ENCODE measurements at places on chromosomes 16 and 17.
A peak's percentile ranks its signal among the peaks of the same experiment; 100 is the strongest.

DNA sequence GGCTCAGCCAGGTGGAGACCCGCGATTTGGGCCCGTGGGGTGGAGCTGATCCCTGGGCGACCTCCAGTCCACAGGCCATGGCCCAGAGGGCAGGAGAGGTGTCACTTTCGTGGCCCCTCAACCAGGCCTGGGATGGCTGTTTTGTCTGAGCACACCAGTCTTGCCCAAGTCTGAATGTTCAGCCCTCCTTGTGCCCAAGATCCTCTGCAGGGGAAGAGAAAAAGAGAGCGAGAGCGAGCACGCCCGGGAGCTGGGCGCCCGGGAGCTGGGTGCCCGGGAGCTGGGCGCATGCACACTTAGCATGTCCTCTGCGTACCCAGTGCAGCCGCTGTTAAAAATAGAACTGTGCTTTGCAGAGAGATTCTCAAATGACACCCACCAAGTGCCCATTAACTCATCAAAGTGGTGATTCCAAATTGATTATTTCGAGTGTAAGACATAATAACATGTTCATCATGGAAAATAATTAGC, 403.3 kb upstream of the TNRC6C start:
- DNase-seq = no peak

- no peak for DNase-seq
Measured at GRCh38 chr17:19812407-19812806, 55.3 kb downstream of the ULK2 start.

DNA sequence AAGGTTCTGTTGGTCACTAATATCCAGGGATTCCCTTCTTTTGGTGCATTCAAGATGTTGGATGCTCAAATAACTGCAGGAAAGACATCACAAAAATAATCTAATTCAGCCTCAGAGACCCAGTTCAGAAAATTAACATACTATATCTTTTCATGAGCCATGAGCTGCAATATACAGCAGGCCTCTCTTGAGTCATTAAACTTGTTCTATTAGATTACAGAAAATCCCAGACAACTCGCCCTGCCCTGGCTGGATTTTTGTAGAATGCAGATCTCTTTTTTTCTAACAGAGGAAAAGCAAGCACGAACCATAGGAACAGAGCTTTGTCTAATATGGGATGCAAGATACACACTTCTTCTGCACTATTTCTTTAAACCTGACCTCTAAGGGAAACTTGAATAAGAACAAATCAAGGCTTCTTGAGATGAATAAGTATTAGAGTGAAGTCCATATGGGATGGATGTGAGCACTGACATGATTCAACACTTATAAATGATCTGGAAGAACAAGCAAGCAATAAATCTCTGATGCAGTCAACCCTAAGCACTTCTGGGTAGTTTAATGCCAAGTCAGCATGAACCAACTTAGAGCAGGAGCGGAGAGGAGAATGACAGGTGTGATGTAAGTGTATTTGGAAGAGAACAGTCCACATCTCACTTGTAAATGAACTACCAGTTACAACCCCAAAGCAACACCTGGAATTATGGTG, 70.7 kb upstream of the GNAO1 start:
- DNase-seq = no peak

- peak; percentile 91 for DNase-seq
Measured at GRCh38 chr17:17104494-17104893, 62.2 kb downstream of the MPRIP start.

GRCh38 chr16:1072526-1073261, at the start of gene SSTR5:
TSS of gene SSTR5 (plus strand) at chr16:1072747. CDS start at chr16:1078869, 6,122 bp downstream.
- no peak for DNase-seq

- DNase-seq = no peak
Measured at GRCh38 chr16:78298986-78299385, 199.5 kb downstream of the WWOX start.

DNA sequence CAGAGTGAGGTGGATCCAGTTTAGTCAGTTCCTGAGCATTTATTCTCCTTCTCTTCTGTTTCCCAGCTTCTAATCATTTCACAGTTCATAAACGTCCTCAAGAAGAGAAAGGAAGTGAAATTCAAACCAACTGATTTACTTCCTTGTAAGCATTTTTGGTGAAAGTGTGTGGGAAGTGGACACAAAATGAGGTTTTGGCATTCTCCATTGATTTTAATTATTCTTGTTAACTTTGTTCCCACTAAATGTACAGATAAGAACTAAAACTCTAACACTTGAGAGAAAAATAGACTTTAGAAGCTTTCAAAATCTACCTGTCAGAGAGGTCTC, 42.7 kb upstream of the CORO6 start:
- DNase-seq = no peak

DNA sequence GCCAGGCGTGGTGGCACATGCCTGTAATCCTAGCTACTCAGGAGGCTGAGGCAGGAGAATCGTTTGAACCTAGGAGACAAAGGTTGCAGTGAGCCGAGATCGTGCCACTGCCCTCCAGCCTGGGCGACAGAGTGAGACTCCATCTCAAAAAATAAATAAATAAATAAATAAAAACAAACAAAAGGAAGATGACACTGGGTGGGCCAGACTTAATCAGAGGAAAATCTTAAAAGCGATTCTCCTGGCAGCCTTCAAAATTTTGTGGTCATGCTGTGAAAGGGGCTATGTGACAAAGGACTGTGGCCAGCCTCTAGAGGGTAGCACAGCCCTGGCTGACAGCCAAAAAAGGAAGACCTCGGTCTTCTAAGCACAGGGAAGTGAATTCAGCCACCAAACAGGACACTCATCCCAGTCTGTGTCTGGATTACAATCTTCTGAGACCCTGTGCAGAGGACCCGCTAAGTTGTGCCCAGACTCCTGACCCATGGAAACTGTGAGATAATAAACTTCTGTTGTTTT, 391.1 kb downstream of the CNTNAP4 start:
- DNase-seq = no peak

DNA sequence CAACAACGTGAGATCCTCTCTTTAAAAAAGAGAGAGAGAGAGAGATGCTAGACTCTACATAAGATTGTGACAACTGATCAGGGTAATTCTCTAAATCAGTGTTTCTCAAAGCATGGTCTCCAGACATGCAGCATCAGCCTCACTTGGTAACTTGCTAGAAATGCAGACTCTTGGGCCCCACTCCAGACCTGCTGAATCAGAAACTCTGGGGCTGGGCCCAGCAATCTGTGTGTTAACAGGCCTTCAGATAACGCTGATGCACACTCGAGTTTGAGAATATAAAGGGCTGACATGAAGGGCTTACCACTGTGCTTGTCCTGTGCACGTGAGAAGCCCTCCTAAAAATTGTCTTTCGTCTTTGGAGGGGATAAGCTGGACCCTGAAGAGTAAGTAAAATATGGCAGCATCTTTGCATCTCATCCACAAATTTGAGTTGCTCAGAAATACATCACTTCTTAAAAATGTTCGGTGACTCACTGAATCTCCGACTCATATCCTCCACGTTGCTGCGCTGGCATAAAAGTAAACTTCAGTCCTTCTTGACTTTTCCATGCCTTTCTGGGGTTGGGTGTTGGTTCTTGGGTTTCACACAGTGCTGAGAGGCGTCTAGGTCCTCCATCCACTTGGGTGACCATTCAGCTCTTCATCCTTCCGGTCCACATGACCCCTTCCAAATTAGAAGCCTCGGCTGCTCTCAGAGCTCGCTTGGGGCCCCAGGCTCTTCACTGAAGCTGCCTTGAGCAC, 26.1 kb upstream of the KDM8 start:
- DNase-seq = no peak

DNA sequence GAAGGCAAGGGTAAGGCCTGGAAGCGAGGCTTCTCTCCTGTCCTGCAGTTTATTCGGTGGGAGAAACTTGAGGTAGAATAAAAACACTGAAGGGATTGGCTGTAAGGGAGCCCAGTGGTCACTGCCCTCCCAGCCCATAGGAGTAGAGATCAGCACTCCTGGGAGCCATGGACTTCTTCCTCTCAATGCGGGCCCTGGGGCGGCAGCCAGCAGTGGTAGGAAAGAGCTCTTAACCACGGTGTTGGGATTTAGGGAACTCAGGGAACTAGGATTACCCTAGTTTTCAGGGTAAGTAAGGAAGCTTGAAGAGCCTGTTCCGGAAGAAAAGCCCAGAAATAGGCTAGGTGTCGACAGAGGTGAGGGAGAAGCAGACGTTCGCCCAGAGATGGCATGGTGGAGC, 23.8 kb upstream of the NAGLU start:
- DNase-seq = no peak

DNA sequence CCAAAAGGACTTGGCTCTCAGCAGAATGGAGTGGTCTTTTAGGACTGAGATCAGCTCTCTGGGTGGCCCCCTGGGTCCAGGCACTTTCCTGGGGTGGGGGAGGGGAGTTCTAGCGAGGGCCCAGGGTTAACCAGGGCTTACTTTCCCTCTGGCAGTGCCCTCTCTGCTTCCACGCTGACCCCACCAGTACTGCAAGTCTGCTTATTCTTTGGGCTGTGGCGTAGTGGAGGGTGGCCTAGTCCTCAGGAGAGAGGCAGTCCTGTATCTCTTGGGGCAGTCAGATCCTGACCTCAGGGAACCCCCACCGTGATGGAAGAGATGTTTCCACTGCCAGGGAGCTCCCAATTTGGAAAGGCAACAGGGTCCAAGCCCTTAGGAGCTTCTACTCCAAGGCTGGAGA, 79.4 kb downstream of the CCDC182 start:
- DNase-seq = no peak

- no peak for DNase-seq
Measured at GRCh38 chr17:48254896-48255295, 147.3 kb downstream of the SNX11 start.

DNA sequence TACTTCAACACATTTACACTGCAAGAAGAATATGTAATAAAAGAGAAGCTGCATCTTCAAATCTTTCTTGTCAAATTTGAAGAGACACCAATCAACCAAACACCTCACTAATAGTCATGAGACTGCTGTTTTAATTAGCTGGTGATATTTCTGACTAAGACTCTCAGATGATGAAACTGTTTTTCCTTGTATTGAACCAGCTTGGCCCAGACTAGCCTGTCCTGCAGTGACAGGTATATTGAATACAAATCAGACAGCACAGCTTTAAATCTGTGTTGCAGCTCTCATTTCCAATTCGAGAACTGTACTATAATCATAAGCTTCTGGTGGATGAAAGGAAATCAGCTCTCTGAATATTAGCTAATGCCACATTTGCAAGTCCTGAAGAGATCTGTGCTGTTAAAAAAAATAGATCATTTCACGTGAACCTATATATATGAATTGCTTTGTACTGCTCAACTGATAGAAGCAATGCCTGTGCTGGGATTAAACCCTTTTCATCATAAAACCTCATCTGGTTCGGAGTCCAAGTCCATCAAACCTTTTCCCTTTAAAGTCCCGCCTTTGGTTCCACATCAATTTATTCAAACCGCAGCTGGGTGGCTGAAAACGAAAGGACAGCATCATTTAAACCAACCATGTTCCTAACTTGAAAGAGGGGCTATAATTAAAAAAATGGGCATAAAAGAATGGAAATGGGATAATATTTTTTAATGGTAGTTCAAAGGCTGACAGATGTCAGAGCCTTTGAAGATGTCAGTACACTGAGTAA, 306.2 kb downstream of the CEP112 start:
- no peak for DNase-seq

DNA sequence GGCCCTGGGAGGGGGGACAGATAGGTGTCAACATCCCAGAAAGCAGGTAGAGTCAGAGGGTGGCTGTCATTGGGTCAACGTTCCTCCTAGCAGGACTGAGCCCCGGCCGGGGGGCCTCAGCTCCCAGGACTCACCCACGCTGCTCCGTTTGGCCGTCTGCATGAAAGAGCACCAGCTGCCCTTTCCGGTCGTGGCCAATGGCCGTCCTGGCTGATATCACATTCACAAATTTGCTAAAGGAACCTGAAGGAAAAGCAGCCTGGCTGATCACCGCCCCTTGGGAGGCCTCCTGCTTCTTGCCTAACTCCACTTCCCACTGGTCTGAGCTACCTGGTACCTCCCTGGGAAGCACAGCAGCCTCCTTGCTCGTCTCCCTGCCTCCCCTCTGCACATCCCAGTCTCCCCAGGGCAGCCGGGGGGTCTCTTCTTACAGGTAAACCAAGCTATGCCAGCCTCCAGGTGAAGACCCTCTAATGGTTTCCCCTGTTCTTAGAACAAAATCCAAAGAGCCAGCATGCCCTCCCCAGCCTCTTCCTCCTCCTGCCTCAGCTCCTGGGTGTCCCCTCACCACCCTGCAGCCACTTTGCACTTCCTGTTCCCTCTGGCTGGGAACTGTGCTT, 3.4 kb downstream of the NAGPA start:
- DNase-seq = no peak

- no peak for DNase-seq
Measured at GRCh38 chr16:54000361-54000760, 286.2 kb downstream of the IRX3 start.

DNA sequence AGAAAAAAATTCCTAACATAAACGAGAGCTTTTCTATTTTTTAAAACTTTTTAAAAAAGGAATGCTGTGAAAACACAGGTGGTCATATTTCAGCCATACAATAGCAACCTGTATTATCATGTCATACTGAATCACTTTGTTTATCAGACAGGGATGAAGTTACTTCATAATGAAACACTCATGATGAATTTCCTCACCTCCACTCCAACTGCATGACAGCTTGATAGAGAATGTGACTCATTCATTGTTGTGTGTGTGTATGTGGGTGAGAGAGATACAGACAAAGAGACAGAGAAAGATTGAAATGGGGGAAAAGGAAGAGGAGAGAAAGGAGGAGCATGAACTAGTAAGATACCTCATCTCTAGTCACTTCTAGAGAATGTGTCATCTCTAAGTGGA, 109.0 kb downstream of the SYCE1L start:
- no peak for DNase-seq

DNA sequence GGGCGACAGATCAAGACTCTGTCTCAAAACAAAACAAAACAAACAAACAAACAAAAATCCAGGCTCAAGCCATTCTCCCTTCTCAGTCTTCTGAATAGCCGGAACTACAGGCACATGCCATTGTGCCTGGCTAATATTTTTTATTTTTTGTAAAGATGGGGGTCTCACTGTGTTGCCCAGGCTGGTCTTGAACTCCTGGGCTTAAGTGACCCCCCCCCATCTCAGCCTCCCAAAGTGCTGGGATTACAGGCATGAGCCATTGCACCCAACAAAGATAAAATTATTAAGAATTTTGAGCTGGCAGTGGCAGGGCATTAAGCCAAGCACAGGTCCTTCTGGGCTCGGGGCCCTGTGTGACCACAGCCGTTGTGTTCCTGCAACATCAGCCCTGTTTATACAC, 69.9 kb upstream of the CBX4 start:
- no peak for DNase-seq

DNA sequence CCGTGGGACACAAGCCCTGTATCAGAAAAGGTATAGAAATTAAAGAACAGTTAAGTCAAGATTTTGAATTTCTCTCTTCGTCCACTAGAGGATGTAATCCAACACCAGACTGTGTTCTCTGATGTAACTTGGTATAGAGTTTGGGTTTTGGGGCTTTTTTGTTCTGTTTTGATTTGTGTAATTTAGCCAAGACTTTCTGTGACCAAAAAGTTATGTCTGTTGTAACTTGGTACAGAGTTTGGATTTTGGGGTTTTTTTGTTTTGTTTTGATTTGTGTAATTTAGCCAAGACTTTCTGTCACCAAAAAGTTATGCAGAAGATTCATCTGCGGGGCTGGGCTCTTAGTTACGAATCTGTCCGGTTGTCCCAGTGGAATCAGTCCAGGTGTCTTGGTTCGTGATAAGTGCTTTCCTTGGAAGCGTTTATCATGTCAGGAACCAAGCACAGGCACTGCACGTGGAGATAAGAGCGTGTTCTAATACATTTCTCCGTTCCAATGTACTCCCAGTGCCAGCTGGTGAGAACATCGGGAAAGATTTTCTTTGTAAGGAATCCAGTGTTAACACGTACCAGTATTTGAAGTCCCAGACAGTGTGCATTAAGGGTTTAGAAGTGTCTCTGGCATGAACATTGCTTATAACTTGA, 44.1 kb upstream of the SEC14L1 start:
- DNase-seq = peak; percentile 76

GRCh38 chr16:84055366-84055765, 12.8 kb upstream of the SLC38A8 start:
- DNase-seq = no peak
